ENCODE measurements at places on chromosomes 5 and 9. TPM values are rescaled to one million over a fixed set of nuclear protein-coding genes. Genes with fewer than 3 reads are reported as not detected.

DNA sequence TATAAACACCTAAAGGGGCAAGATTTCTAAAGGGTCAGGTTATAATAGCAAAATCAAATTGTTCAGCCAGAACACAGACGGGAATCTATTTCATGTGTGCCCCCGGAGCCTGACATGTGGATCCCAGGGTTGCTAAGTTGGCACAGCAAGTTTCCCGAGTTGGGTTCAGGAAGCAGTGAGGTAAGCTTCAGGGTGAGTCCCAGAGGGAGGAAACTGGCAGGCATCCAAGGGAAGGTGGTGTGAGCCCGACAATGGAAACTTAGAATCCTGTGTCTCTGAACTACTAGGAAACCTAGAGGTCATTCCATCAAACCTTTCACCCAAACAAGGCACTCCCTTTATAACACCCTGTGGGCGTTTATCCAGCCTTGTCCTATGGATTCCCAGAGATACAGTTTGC is 98.4 kb downstream of the ADRB2 start:
- no peak for DNase-seq

GPR151 gene
- not detected for total RNA-seq

DHFR gene
- total RNA-seq, result 124 TPM

DNA sequence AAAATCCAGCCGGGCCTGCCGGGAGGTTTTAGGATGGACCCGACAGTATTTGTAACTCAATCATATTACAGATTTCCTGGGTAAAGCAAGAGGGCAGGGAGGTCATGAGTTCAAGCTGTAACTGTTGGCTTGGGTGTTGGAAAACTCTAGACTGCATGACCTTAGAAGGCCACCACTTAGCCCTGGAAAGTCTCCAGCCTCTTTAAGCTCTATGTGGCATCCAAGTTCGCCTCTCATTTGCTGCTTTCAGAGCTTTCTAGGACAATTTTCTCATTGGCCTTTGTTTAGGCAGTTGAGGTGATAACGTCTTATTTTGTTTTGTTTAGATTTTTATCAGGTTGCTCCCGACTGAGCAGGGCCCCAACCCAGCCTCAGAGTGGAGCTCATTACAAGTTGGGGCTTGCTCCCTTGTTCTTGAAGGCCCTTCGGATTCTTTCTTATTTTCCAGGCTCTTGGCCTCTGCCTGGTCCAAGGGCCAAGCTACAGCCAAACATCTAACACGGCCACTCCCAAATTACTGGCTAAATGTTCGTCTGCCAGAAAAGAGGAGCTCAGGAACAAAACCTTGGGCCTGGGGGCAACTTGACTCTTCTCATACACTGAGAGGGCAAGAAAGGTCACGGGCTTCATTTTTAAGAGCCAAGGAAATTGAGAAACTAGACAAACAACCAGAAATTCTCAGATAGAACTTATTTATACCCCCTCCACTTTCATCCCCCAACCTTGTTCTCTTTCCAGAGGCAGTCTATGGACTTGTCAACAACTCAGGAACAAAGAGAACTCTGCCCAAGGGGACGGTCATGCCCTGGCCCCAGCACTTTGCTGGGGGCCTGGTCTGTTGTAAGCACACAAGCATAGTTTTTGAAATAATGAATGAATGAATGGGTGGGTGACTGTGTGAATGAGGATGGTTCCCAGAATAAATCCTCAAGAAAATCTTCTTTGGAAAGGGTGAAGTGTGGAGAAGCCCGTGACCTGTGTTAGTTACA is 526.9 kb downstream of the BNC2 start:
- no peak for DNase-seq

GRCh38 chr5:108556441-108557145 is 174.7 kb upstream of the FBXL17 start:
- DNase-seq, result no peak

KDM4C gene
- 12.7 TPM for total RNA-seq

DNA sequence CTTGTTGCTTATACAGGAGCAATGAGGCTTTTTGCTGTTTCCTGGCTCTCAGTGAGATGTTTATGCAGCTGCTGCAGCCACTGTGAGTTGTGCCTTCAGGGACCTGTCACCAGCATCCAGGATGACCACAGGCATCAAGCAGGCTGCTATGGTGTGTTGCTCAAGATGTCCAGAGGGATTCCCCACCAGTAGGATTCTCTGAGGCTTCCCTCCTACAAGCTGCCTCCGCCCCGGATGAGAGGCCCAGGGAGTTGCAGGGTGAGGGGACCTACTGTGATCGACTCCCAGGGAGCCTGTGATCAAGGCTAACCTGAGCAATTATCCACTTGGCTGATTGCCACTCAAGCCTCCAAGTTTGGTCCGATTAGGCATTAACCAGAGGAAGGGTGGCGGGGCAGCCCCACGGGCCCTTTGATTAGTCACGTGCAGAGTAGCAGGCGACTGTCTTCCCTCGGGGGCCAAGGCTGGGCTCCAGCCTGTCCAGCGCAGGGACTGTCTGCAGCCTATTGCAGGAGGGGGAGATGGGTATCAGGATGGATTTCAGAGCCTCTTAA is 1.8 kb upstream of the FAT2 start:
- DNase-seq, result peak; percentile 33
